ENCODE measurements at places on chromosomes 7 and 10.

- H3K27me3 ChIP-seq, result no peaks in the 10 kb centered on the region
- DNase-seq, result no peak
- no peaks in the 10 kb centered on the region for H3K36me3 ChIP-seq
Observed at GRCh38 chr10:49520122-49520775, 18.7 kb downstream of the ERCC6 start.

DNA sequence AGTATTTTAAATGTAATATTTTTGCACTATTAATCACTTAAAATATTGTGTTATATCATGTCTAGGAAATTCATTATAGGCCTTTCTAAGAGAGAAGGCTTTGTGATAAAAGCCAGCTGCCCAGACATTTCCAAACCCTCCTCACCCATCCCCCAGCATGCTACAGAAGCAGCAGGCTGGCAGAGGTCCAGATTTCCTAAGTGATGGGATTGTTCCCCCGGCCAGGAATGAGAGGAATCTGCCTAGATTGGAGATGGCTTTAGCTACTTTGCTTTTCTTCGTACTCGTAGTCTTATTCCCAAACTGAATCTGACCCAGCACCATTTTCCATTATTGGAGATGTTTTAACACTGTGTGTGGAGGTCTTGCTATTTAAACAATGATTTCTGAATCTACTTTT, 29.4 kb downstream of the CDK14 start:
- H3K27ac ChIP-seq, result no peak overlapping the region
- no peaks in the 10 kb centered on the region for H3K4me1 ChIP-seq
- DNase-seq, result no peak
- H3K4me3 ChIP-seq, result no peak overlapping the region
- no peaks in the 10 kb centered on the region for H3K36me3 ChIP-seq

DNA sequence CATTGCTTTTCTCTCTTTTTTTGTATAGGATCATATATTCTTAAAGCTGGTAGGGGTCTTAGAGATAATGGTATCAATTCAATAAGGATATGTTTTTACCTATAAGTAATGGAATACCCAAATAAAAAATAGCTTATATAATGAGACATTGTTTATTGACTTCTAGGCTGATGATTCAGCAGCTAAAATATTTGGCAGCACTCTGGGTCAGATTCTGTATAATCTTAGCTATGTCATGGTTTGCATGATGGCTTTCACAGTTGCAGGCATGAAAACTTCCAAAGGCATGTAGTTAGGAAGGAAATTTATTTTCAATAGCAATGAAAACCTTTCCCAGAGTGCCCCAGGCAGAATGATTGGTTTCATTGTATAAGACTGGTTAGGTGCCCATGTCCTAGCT, 32.1 kb upstream of the A1CF start:
- no peak overlapping the region for H3K4me3 ChIP-seq
- H3K4me1 ChIP-seq, result no peaks in the 10 kb centered on the region
- no peak for DNase-seq
- H3K27me3 ChIP-seq, result no peaks in the 10 kb centered on the region
- H3K36me3 ChIP-seq, result no peaks in the 10 kb centered on the region

DNA sequence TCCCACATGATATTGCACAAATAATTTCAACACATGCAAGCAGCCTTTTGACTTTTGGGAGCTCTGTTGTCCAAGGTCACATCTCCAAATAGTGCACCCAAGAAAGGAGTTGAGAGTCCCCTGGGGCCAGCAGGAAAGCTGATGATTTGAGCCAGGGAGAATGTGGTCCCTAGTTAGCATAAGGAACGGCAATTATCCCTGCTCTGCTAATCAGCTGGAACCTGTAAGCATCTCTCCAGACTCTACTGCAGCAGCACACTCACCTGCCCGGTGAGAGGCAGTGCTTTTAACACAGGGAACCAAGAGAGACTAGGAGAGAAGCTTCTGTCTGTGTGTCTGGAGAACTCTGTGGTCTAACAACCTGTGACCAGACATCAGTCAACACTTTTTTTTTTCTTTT, 17.0 kb downstream of the TRPV5 start:
- no peaks in the 10 kb centered on the region for H3K27me3 ChIP-seq
- no peaks in the 10 kb centered on the region for H3K36me3 ChIP-seq
- no peak overlapping the region for H3K4me3 ChIP-seq
- no peaks in the 10 kb centered on the region for H3K4me1 ChIP-seq
- H3K27ac ChIP-seq, result no peak overlapping the region
- no peak for DNase-seq

GRCh38 chr7:114989531-114989930, 67.6 kb downstream of the MDFIC start:
- H3K4me3 ChIP-seq, result no peak overlapping the region
- H3K4me1 ChIP-seq, result peaks cover 6% of the 10 kb centered on the region
- no peak for DNase-seq

DNA sequence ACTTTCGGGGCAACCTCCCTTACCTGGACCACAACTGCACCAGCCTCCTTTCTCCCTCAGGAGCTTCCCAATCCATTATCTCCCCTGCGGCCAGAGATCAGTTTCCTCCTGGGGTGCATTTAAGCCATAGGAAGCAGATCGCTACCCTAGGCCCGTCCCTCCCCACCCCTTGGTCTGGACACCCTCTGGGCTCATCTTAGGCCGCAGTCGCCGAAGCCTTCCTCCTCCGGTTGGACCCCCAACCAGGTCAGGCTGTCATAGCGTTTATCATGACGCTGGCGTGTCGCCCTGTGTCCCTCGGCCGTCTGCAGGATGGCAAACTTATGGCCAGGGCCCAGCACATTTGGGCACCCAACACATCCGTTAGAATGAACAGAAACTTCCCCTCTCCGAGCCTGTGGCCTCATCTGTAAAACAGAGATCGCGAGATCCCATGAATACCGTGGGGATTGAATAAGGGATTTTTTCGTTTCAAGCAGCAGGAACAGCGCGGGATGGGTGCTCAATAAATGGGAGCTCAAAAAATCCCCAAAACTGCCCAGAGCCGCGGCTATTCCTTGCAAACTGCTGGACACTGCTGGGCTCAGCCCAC, 669 bp upstream of the AP5Z1 start:
- H3K36me3 ChIP-seq, result no peaks in the 10 kb centered on the region
- H3K4me3 ChIP-seq, result peak overlapping the region; percentile 98

DNA sequence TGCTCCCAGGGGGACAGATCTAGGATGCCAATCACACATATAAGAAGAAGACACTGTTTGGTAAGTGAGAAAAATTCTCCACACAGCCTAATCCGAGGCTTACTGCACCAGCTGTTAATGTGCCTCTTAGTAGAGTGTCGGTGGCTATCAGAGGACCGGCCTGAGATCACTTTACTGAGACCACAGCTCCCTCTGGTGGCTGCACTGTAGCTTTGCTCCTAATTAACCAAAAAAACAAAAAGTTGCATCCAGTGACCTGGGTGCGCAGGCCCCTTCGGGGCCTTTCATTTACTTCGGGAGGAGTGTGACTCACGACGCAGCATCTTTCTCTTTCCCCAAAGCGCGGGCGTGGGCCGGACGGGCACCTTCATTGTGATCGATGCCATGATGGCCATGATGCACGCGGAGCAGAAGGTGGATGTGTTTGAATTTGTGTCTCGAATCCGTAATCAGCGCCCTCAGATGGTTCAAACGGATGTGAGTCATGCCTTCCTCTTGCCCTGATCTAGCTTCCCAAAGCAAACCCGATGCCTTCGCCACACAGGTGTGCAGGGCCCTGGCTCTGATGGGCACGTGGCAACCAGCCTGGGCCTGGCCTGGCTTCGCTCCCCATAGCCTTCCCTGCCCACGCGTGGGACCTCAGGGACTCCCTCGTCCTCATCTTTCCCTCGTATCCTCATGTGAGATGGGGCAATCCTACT, 56.7 kb downstream of the MKI67 start:
- no peak overlapping the region for H3K4me3 ChIP-seq
- peak overlapping the region; percentile 61 for H3K27ac ChIP-seq
- DNase-seq, result peak; percentile 80
- H3K36me3 ChIP-seq, result no peaks in the 10 kb centered on the region

DNA sequence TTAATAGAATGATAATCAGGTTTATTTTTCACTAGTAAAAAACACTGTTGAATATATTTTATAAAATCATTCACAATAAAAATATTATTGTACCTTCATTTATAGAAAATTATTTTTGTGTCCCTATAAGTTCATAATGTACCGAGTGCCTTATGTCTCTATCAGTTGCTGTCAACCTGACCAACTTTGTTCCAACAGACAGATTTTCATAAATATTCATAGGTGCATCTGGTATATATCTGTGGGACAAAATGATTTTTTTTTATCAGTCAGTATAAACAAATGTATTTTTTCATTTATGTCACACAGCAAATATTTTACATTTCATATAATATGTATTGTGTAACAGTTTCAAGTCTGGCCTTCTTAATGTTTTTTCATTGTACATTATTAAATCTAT, 195.9 kb downstream of the HGF start:
- H3K4me3 ChIP-seq, result no peak overlapping the region
- no peaks in the 10 kb centered on the region for H3K4me1 ChIP-seq
- no peaks in the 10 kb centered on the region for H3K27me3 ChIP-seq
- H3K27ac ChIP-seq, result no peak overlapping the region
- H3K36me3 ChIP-seq, result no peaks in the 10 kb centered on the region
- DNase-seq, result no peak

DNA sequence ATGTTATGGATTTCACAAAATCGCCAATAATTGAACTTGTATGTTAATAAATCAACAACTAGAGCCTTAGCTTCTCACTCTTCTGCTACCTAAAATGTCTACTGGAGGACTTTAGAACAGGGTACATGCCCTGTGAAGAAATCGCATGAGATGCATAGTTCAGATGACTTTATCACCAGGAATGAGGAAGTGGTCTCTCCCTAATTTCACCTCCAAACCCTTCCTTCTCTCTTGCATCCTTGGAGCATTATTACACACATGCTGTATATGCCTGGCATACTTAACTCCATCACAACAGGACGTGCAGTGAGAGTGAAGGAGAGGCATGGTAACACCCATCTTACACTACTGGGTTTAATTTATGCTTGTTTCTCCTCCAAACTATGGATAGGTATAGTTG, 27.8 kb downstream of the RHEB start:
- no peak overlapping the region for H3K4me3 ChIP-seq
- no peaks in the 10 kb centered on the region for H3K27me3 ChIP-seq
- no peak for DNase-seq
- peaks cover 15% of the 10 kb centered on the region for H3K36me3 ChIP-seq

DNA sequence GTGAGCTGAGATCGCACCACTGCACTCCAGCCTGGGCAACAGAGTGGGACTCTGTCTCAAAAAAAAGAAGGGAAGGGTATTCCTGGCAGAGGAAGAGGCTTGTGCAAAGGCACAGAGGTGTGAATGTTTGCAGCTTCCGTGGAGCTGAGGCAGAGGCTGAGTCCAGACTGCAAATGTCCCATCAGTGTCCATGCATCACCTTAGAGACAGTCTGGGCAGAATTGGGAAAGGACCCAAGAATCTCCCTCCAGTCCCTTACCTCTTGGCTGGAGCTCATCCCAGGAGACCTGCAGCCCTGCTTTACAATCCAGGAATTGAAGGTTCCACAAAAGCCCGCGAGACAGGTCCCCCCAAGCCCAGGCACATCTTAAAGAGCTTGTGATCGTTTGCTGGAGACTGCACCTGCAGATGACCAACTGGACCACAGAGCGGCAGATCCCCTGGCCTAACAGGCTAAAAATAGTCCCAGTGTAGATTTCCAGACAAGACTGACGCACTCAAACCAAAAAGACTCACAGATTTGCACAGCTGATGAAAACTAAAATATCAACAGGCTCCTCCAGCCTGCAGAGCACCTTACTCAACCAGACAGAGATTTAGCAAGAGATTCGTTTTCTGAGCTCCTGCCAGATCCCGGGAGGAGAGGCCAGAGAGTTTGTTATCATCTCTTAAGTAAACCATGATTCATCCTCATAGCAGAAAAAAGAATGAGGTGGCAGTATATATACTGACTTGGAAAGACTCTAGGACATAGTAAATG, 22.9 kb upstream of the NANOS1 start:
- H3K36me3 ChIP-seq, result no peaks in the 10 kb centered on the region
- DNase-seq, result no peak
- H3K27ac ChIP-seq, result no peak overlapping the region
- no peaks in the 10 kb centered on the region for H3K27me3 ChIP-seq
- no peak overlapping the region for H3K4me3 ChIP-seq

DNA sequence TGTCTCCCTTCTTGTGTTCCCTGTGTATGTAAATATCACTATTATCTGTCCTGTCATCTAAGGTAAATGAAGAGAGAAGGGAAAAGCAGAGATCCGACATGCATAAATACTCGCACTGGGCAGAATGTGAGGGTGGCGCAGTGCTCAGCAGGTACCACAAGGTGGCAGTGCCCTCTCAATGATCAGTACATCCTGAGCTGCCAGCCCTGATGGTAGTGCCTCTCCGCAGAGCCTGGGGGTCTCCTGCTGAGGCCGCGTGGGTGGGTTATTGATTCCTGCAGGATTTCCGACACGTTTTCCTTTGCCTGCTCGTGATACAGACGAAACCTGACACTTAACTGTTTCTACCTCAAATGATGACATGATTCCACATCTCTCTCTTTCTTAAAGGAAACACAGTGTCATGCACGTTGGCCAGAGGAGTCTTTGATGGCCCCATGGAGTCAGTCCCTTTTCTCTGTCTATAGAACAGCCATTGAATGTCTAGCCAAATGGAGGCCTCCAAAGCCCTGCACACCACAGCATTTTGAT, 19.8 kb downstream of the RGR start:
- H3K27ac ChIP-seq, result no peak overlapping the region
- no peaks in the 10 kb centered on the region for H3K4me1 ChIP-seq
- no peak overlapping the region for H3K4me3 ChIP-seq
- no peaks in the 10 kb centered on the region for H3K36me3 ChIP-seq

DNA sequence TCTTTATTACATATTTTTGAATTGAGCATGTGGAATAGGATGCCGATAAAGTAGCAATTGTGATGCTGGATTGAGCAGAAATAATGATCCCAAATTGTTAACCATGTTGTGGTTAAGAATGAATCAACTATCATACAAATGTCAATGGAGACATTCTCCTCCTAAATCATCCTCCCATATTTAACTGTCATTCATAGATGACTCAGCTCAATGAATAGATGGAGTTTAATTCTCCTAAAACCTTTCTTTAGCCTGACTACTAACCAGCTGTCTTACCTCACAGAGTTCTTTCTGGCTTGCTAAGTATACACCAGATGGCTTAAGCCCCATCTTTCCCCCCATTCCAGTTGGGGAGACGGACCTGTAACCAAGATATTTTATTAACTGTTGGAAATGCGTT, 23.4 kb upstream of the NPS start:
- DNase-seq, result no peak
- no peak overlapping the region for H3K27ac ChIP-seq
- H3K27me3 ChIP-seq, result peaks cover 6% of the 10 kb centered on the region
- H3K36me3 ChIP-seq, result no peaks in the 10 kb centered on the region
- H3K4me3 ChIP-seq, result no peak overlapping the region

Measured in MM.1S (cell line).